Nephron progenitor cell (in vitro differentiated cells): ENCODE measurements at places on chromosomes 1 and 21.

GRCh38 chr1:106907795-106908194, 148.7 kb upstream of the PRMT6 start:
- no peak for DNase-seq

GRCh38 chr1:172952516-172952915, 98.2 kb downstream of the TNFSF18 start:
- no peak for DNase-seq

GRCh38 chr1:8599646-8600212, 217.7 kb downstream of the RERE start:
- DNase-seq = no peak

GRCh38 chr1:9397997-9398526, 105.4 kb downstream of the SPSB1 start:
- DNase-seq = no peak

DNA sequence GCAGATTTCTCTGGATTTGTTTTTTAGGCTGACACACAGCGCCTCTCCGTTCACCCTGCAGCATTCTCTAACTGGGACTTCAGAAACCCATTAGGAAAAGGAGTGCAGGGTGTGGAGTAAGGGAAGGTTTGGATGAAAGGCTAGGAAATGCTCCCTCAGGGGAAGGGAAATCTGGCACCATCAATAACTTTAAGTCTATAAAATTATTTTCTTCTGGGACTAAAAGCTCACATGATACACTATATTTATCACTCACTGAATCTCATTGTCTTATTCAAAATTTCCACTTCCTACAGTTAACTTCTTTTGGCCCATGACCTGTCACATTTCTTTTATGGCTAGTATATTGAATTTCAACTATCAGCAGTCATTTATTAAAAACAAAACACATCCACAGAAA, 45.8 kb upstream of the HLX start:
- DNase-seq = no peak

DNA sequence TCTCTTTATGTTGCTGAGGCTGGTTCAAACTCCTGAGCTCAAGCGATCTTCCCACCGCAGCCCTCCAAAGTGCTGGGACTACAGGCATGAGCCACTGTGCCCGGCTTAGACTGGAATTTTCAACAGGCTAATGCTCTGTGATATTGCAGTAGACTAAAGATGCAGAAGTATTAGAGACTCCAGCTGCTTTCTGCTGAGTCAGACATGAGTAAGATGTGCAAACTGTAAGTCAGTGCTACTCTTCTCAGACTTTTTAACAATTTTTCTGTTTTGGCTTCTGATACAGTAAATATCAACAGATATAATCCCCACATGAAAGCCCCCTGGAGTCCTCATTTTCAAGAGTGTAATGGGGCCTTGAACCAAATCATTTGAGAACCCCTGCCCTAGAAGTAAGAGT, 29.3 kb upstream of the NLRP3 start:
- DNase-seq = no peak

GRCh38 chr1:227661495-227661894, 73.6 kb downstream of the JMJD4 start:
- no peak for DNase-seq

- DNase-seq = no peak
Measured at GRCh38 chr1:2584686-2585317, 1.8 kb upstream of the PRXL2B start.

- DNase-seq = no peak
Measured at GRCh38 chr1:169143346-169143745, 36.9 kb downstream of the ATP1B1 start.

GRCh38 chr1:179955731-179956130, 1.1 kb downstream of the CEP350 start:
- DNase-seq = no peak

GRCh38 chr1:82695443-82695842, 894.7 kb downstream of the ADGRL2 start:
- no peak for DNase-seq

DNA sequence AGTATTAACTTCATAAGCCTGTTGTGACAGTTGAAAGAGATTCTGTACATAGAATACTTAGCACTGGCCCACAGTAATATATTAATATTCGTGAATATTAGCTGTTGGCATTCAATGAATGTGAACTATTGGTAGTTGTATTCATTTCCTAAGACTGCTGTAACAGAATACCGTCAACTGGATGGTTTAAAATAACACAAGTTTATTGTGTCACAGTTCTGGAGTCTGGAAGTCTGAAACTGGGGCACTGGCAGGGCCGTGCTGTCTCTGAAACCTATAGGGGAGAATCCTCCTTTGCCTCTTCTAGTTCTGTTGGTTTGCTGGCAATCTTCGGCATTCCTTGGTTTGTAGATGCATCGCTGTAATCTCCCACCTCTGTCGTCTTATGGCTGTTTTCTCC, 47.5 kb downstream of the OLFML3 start:
- no peak for DNase-seq

GRCh38 chr1:82829527-82829926, 1028.8 kb downstream of the ADGRL2 start:
- DNase-seq = no peak
